ENCODE measurements at places on chromosomes 11 and 22.

GRCh38 chr11:2165571-2165970 is 4.6 kb upstream of the INS start:
- DNase-seq = no peak

DNA sequence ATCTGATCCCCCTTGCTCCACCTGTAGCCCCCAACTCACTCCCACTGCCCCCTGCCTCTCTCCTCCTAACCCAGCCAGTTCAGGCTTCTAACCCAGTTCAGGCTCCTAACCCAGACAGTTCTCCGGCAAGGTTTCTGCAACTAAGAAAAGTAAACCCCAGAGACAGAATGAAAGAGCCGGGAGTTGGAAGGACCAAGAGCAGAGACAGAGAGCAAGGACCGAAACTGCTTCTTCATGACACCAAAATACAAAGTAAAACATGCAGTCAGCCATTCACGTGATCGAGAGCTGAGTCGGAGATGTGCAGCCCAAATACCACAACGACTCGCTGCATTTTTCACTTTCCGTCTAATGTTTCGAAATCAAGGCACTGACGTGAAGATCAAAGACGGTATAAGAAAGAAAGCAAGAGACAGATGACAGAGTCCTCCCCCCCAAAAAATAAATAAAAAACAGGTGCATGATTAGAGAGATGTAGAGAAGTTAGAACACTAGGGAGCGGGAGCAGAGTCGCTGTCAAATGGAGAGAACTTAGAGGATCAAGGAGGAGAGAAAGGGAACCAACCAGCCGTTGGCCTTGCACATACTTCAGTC is 884 bp downstream of the IL10RA start:
- DNase-seq = no peak

GRCh38 chr11:128198216-128198772 is 389.1 kb downstream of the ETS1 start:
- DNase-seq = no peak

GRCh38 chr22:19636696-19637407 is 77.5 kb upstream of the SEPTIN5 start:
- no peak for DNase-seq

DNA sequence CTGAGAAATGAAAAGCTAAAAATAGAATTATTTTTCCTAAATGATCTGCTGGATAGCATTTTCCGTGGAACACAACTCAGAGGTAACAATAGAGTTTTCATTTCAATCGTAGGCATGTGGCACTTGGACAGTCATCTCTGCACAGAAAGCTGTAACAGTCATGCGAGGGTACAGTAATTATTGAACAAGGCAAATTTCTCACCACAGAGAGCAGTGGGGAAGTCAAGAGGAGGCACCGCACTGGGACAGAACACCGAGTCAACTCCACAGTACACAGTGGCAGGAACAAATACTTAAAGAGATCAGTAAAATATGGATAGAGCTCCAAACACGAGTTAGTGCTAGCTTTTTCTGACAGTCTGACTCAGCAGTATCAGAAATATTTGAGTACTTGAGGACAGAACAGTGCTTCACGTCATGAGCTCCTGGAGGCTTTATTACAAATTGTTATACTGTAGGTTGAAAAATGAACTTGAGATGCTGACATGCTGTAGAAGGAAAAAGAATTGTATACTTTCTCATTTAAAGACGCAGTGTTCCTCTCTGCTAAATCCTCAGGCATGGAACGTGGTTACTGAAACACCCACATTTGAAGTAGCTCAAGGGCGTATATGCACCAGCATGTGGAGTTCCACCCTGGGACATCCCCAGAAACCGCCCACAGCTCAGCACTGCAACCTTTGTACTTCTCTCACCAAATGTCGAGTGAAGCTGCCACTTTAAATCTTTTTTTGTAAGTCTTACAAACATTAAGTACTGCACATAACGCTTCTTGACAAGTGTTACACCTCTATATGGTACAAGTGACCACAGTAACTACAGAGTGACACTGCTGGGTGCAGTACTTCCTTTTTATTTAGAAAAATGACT is 27.4 kb upstream of the YPEL1 start:
- DNase-seq = no peak

DNA sequence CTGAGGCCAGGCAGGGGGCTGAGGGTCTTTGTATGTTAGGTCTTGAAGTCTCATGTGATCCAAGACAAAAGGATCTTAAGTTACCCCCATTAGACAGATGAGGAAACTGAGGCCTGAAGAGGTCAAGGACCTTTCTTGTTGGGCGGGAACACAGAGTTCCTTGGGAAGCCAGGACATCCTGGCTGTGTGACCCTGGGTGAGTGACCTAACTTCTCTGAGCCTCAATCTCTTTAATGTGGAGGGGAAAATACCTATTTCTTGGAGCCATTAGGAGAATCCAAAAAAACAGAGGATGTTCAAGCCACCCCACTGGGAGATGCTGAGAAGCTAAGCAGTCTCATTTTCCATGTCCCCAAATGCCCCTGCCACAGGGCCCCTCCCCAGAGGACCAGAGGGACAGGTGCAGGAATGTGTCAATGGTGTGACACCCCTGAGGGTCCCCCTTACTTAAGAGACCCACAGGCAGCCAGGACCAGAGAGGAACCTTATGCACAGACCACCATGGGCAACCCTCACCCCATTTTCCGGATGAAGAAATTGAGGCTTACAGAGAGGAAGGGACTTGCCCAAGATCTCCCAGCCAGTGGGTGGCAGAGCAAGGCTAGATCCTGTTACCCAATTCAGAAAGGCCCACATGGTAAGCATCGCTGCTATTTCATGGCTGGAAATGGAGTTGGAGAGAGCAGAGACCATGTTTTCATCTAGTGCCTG is 8.0 kb downstream of the RAC2 start:
- no peak for DNase-seq

GRCh38 chr11:86453290-86454030 is 78.8 kb downstream of the CCDC81 start:
- DNase-seq = no peak

GRCh38 chr22:49953680-49954344 is 6.8 kb upstream of the PIM3 start:
- no peak for DNase-seq

GRCh38 chr11:119550053-119550752 is 127.2 kb upstream of the THY1 start:
- no peak for DNase-seq

- DNase-seq = no peak
These were observed 35.9 kb downstream of the KCNQ1OT1 start for GRCh38 chr11:2663915-2664314.

GRCh38 chr22:46462726-46463371 is 74.6 kb downstream of the CELSR1 start:
- no peak for DNase-seq

GRCh38 chr11:103927535-103927934 is 108.9 kb upstream of the DDI1 start:
- DNase-seq = peak; percentile 38

- DNase-seq = no peak
These were observed 22.8 kb downstream of the CASP5 start for GRCh38 chr11:105000167-105000566.

GRCh38 chr11:9214765-9215164 is 50.4 kb downstream of the DENND5A start:
- DNase-seq = no peak

- DNase-seq = no peak
These were observed 27.7 kb downstream of the MPPED1 start for GRCh38 chr22:43439368-43440103.

- no peak for DNase-seq
These were observed 155.1 kb downstream of the TENM4 start for GRCh38 chr11:79285756-79286155.

GRCh38 chr22:22848364-22848866 is 39.2 kb upstream of the IGLL5 start:
- DNase-seq = peak; percentile 78

DNA sequence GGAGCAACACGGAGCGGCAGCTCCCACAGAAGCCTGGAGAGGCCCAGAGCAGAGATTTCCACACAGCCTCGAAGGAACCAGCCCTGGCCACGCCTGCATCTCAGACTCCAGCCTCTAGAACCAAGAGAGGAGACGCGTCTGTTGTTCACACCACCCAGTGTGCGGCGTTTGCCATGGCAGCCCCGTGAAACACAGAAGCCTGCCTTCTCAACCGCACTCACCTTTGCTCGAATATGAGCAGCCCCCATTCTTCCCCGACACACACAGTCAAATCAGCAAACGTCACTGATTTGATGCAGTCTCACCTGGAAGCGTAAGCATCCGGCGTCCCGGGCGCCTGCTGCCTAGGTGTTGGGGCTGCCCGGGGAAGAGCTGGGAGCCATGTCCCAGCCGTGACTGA is 14.2 kb upstream of the TALDO1 start:
- DNase-seq = no peak

DNA sequence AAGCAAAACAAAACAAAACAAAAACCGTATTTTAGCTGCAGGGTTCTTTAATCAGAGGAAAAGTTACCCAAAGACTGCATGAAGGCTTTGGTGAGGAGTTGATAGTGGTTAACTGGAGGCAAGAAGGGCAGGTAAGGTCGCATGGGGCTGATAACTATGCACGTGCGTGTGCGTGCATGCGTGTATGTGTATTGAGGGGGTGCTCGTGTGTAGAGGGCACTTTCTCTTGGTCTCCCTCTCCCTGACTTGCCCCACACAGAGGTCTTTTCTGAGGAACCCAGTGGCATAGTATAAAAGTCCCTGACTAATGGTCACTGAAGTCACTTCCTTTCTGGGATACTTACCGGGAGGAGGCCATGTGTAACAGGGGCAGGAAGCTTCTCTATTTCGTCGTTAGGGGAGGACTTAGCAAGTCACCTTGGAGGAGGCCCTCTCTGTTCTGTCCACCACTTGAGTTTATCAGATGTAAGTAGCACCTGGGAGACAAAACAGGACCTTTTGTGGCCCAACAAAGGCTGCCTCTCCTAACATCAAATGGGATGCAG is 20.1 kb upstream of the FCHSD2 start:
- DNase-seq = no peak

- no peak for DNase-seq
These were observed 7.0 kb downstream of the CD82 start for GRCh38 chr11:44572436-44572835.

GRCh38 chr11:290621-291231 is 1.8 kb downstream of the PGGHG start:
- peak; percentile 30 for DNase-seq

GRCh38 chr22:34587357-34588356 is 478.3 kb upstream of the ISX start:
- no peak for DNase-seq

- no peak for DNase-seq
These were observed 38.9 kb downstream of the LINC01488 start for GRCh38 chr11:69520186-69520916.

GRCh38 chr11:121494355-121495099 is 41.8 kb upstream of the SORL1-AS1 start:
- DNase-seq = no peak

DNA sequence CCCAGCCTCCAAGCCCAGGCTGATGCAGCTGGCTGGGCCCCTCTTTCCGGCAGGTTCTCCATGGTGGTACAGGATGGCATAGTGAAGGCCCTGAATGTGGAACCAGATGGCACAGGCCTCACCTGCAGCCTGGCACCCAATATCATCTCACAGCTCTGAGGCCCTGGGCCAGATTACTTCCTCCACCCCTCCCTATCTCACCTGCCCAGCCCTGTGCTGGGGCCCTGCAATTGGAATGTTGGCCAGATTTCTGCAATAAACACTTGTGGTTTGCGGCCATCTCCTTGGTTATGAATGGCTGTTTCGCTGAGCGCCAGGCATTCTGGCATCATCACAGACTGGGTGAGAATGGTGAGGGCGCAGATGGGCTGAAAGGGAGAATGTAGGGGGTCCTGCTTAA is 3.6 kb downstream of the PRDX5 start:
- no peak for DNase-seq

GRCh38 chr22:49228431-49229037 is 599.1 kb downstream of the BRD1 start:
- no peak for DNase-seq

GRCh38 chr11:30244265-30244664 is 13.5 kb downstream of the FSHB start:
- no peak for DNase-seq

DNA sequence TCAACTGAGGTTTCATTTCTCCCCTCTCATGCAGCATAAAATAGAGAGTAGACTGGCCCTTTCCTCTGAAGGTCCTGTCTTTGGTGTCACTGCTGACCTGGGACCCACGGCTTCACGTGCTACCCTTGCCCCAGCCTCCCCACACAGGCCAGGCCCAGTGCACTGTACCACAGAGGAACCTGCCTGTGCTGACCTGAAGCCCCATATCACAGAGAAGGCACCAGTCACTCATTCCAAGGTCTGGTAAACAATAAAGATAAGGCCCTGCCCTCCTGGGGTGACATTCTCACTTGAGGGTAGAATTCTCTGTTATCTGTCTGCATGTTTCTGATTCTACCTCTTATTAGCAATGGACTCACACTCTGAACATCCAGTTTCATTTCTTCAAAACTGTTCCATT is 51.3 kb downstream of the RPL27A start:
- no peak for DNase-seq

GRCh38 chr11:1484061-1484671 is 2.4 kb downstream of the MOB2 start:
- no peak for DNase-seq

DNA sequence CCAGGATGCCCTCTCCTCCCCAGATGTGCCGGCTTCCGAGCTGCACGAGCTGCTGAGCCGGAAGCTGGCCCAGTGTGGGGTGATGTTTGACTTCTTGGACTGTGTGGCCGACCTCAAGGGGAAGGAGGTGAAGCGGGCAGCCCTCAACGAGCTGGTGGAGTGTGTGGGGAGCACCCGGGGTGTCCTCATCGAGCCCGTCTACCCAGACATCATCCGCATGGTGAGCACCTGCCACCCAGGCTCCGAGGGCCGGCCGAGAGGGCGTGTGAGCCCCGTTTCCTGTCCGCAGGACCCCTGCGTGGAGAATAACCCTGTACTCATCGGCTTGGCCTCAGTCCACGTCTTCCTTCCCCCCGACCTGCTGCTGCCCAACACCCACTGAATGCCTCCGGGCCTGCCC is 2.2 kb downstream of the PPP2R5B start:
- no peak for DNase-seq

- DNase-seq = no peak
These were observed 121.1 kb downstream of the PHF21B start for GRCh38 chr22:44888491-44889254.

DNA sequence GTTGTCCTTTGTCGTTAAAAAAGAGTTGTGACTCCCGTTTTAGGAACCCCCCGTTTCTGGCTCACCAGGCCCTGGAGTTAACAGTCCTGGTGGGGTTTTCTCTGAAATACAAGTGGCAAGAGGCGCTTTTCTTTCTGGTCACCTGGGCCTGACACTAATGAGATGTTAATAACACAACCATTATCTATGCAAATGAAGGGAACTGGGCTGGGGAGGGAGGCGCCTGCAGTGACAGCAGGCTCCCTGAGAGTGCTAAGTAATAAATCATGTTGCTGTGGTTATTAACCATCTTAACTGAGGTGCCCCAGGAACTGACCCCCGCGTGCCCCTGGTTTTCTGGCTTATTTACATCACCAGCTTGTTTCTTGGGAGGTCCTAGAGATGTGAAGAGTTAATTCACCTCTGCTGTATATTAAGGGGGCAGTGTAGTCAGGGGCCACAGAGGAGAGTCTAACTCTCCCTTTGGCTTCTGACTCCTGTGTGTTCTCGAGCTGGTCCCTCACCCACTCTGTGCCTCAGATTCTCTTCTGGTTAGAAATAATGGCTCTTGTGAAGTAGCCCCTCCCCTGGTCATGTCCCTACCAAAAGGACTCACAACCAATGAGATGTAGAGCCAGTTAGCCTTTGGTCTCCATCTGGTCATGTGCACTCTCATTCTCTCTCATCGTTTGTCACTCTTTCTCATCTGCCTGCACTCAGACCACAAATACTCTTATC is 276.6 kb upstream of the CADM1 start:
- no peak for DNase-seq

Data from D341Med (cell line).